ENCODE measurements at places on chromosomes 4 and X.

- DNase-seq = no peak
Observed at GRCh38 chr4:185624259-185624589, 88.9 kb upstream of the PDLIM3 start.

- no peak for DNase-seq
Observed at GRCh38 chr4:158802914-158803313, 34.1 kb downstream of the FNIP2 start.

DNA sequence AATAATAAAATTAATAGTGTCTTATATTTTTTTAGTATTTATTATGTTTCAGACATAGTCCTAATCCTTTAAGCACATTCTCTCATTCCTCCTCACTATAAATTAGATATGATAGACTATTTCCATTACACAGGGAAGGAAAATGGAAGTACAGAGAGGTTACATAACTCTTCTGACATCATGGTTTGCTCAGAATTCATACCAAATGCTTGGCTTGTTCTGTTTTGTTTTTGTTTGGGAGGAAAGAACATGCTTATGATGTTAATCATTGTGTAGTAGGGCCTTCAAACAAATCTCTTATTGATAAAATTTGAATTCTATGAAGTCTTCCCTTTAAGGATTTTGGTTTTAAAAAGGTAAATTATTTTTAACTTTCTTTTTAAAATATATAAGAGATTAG is 59.5 kb downstream of the RXFP1 start:
- DNase-seq = no peak

DNA sequence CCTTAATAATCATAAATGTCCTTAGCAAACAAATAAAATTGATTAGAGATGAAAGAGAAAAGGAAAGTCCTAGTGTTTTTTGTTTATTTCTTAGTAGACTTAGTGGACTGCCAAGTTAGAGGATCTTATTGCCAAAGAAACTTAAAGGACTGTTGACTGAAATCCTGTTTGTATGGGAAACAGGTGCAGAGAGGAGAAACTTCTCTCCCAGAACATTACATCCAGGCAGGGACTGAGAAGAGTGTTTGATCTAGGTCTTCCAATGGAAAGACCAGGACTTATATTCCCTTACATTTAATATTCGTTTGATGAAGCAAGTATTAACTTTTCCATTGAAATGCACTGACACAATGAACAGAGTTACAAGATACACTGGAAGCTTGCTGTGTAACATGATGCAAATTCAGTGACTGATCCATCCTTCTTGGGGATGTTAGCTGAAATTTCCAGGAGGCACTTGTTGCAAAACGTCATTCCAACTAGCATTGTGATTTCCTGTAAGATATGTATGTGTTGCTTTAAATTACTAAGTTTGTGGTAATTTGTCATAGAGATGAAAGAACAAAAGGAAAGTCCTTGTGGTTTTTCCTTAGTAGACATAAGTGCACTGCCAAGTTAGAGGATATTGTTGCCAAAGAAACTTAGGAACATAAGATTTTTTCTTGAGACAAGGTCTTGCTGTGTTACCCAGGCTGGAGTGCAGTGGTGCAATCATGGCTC is 505.6 kb downstream of the STIM2 start:
- DNase-seq = no peak

DNA sequence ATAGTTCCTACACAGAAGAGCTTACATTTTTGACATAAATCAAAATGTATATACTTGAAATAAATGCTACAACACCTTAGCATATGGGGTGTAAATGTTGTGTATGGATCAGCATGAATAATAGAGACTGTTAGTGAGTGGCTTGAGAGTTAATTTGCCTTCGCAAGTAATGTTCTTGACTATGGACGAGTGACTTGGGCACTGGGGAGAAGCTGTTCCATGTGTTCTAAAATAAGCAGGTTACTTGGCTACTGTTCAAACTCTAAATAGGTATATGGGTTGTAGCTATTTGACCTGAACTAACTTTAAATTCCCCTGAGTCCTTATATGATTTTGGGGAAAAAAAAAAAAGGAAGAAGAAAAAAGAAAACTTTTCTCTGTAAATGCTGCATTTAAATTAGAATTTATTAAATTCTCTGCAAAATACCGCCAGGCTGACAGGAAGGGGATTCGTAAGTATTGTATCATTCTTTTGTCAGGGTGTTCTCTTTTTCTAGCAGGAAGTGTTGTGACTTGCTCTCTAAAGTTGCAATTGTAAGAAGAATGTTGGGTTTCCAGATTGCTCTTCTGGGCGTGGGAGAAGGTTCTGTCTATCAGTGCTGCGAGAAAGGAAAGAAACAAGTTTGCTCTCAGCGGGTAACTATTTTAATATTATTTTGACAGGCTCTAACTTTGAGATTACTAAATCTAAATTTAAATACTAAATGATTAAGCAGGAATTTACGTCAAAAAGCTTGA is 32.2 kb downstream of the PLS3 start:
- no peak for DNase-seq

- DNase-seq = no peak
Observed at GRCh38 chr4:6031846-6032245, 13.6 kb upstream of the C4orf50 start.

DNA sequence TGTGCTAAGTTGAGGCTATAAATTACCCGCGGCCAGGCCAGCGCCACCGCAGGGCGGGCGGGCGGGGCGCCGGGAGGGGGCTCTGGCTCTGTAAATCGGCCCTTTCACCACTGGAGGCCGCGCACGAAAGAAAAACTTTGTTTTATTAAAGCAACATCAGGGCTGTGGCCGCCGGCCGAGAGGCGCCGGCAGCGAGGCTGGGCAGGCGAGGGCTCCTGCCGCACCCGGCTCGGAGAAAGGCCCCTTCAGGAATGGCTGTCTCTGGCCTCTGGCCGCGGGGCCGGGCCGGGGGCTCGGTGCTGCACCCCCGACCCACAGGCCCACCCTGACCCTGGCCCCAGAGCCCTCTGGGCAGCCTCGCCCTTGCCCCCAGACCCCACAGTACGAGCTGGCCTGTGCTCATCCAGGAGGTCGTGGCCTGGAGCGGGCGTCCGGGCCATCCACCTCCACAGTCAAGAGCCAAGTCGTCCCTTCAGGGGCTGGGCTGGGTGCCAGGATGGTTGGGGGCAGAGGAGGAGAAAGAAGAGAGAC is 29.5 kb upstream of the FGFR3 start:
- no peak for DNase-seq

GRCh38 chrX:132692526-132692925 is 203.7 kb upstream of the MBNL3 start:
- DNase-seq = no peak

- no peak for DNase-seq
Observed at GRCh38 chr4:42070463-42070862, 80.1 kb downstream of the SLC30A9 start.

DNA sequence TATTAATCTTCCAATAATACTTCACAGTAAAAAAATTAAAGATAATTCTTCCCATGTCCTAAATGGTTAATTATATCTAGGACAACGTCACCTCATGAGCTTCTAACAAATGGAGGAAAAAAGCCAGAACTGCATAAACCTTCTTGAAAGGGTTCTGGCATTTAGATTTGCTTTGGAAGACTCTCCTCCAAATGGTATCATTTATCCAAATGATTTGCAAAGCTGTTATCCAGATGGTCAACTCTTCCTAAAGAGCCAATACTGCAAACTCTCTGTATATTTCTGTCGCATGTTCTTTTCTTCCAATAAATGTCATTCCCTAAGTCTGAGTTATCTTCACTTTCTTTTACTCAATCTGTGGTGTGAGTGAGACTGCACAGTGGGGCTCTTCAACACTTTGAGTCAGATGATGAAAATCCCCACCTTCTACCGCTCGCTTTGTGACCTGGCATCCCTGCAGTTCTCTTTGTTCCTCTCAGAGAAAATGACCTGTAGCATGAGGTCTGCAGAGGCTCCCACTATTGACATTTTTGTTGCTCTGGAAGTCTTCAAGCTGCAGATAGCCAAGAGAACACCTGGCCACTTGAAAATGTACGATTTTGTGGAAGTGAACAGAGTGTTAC is 52.9 kb downstream of the TMEM150C start:
- no peak for DNase-seq

DNA sequence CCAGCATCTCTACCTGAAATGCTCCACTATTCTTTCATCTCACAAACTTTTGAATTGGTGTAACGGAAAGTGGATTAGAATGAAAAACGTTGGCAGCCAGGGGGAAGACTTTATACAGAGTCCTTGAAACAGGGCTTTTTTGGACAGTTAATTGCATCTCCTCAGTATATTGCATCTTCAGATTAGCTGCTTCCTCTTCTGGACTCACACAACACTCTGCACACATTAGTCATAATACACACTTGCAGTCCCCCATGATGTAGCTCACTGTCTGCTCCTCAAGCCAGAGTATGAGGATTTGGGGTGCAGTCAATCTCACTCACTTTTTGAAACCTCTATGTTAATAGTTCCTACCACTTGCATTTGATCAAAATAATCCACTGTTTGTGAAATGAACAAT is 101.0 kb downstream of the ADGRA3 start:
- DNase-seq = no peak

GRCh38 chr4:74394476-74395136 is 29.7 kb downstream of the EREG start:
- DNase-seq = no peak

- DNase-seq = no peak
Observed at GRCh38 chr4:121777625-121778024, 12.7 kb upstream of the SMIM43 start.

GRCh38 chr4:187232196-187232595 is 508.5 kb upstream of the FAT1 start:
- DNase-seq = no peak

DNA sequence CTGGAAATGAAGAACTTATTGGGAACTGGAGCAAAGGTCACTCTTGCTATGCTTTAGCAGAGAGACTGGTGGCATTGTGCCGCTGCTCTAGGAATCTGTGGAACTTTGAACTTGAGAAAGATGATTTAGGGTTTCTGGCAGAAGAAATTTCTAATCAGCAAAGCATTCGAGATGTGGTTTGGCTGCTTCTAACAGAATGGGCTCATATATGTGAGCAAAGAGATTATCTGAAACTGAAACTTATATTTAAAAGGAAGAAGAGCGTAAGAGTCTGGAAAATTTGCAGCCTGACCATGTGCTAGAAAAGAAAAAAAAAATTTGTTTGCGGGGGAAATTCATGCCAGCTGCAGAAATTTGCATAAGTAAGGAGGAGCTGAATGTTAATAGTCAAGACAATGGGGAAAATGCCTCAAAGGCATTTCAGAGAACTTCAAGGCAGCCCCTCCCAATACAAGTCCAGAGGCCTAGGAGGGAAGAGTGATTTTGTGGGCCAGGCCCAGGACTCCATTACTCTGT is 35.9 kb upstream of the PAPSS1 start:
- DNase-seq = no peak

DNA sequence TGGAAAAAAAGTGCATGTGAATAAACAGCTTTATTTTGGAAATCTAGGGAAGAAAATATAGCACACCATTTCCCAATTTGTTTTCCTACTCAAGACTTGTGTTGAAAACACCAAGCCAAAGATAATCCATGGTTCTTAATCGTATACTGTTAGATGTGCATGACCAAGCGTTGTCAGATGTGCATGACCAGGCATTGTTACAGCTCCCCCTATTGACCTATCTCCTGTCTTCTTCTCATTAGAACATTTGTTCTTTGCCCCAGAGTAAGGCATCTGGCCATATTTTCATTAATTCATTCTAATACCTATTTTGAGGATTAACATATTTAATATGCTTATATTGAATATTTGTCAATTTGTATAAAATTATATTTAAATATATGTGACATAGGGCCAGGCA is 14.4 kb upstream of the VCX start:
- DNase-seq = no peak

DNA sequence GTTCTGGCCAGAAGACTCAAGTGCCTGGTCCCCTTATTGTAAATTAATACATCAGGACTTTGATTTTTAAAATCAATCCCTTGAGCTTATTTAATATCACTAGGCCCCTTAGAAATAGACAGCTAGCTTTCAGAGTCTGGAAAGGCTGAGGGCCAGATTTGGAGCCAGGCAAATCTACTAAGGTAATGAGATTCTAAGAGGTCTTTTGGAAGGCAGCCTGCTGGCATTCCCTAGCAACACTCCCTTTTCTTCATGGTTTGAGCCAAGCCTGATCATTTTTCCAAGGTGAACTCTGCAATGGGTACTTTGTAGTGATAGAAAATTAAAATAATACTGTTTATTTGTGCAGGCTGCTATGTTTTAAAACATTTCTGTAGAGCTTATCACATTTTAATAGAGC is 378.5 kb downstream of the FAT4 start:
- DNase-seq = no peak

GRCh38 chr4:74934016-74934831 is 1.3 kb downstream of the PARM1 start:
- DNase-seq = no peak

- DNase-seq = no peak
Observed at GRCh38 chr4:52250154-52250553, 199.1 kb downstream of the SPATA18 start.

DNA sequence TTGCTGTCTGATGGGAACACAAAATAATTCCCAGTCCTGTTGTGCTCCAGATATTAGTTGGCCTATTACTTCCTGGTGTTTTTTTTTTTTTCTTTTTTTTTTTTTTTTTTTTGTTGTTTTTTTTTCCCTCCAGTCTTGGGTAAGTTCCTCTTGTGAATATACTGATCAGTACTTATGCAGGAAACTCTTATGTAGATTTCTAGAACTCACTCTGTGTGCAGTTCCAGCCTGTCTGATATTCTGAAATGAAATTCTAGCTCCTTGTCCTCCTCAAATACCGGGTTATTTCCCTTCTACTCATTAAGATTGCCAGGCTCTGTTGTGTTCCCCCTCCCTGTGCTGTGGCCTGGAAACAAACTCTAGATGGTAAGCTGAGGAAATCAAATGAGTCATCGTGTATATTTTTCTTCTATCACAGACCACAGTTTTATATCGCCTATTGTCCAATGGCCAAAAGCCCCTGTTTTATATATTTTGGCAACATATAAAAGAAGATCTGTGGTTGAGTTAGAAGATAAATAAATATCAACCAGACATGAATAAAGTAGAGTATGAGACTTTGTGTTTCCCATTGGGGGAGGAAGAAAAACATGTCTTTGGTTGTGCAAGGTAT is 124.3 kb upstream of the UGT8 start:
- DNase-seq = no peak

DNA sequence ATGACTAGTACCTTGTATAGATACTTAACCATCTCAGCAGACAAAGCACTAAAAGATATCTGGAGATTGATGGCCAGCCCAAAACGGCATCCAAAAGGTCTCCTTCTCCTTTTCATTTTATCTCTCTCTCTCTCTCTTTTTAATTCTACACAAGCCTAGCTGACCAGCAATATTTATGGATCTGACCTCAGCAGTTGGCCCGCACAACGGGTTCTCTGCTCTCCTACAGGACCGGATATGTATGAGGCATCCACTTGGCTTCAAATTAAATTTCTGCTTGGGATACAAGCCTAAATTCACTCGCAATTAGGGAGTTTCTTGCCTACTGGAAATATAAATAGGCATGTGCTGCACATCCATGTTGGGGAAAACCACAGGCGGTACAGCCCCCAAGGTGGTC is 22.5 kb upstream of the CT55 start:
- DNase-seq = no peak

DNA sequence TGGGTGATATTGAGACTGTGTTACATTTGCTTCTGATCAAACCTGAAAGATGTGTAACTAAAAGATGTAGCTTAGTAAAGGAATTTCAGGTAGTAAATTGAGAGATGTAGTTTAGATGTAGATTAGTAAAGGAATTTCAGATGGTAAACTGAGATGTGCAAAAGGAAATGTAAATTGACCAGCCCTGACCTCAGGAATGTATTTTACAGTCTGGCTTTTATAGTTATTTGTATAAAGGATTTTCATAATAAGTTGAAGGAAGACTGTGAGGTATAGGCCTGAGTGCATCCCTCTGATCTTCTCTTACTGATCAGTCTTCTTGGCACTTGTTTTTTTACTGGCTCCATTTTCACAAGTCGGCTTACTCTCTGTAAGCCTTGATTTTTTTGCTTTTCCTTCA is 3.2 kb downstream of the KLHL2 start:
- no peak for DNase-seq

All from stimulated activated CD4-positive, alpha-beta T cell treated with anti-CD3 and anti-CD28 coated beads, Interleukin-12 subunit alpha, Interleukin-12 subunit beta, amount 100 ng/mL, for 48 hours (primary cell).